ENCODE measurements at places on chromosomes 3 and 15.

DNA sequence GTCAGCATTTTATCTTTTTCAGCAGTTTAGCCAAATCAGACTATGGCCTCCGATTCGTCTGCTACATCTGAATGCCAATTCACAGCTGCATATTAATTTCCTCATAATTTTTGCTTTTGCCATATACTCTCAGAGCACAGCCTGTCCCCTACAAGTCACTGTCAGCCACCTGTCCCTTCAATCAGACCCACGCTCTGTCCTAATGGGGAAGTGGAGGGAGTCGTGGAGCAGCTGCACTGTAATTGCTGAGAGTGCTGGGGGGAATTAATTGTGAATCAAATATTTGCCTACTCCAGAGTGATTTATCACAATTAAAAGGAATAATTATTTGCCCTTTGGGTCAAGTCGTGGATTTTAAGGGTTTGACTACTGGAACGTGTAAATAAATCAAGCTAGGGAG lies 75.5 kb downstream of the EBLN2 start:
- peak; percentile 36 for DNase-seq

GRCh38 chr3:41223078-41223477 lies 23.8 kb downstream of the CTNNB1 start:
- DNase-seq, result no peak

DNA sequence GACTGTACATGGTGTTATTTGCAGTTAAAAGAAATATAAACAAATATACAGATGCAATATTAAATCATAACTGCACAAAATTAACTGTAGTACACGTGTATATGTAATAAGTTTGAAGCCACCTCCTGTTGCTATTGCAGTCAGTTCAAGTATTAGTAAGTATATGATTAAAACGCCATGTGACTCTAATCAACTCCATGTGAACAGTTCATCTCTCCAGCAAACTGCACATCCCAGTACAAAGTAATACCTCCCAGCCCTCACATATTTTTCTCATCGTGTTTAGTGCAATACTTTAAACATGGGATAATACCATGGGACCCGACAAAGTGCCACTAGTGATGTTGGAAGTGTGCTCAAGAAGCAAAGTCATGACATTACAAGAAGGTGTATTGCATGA lies 34.6 kb downstream of the PDCD10 start:
- no peak for DNase-seq

DNA sequence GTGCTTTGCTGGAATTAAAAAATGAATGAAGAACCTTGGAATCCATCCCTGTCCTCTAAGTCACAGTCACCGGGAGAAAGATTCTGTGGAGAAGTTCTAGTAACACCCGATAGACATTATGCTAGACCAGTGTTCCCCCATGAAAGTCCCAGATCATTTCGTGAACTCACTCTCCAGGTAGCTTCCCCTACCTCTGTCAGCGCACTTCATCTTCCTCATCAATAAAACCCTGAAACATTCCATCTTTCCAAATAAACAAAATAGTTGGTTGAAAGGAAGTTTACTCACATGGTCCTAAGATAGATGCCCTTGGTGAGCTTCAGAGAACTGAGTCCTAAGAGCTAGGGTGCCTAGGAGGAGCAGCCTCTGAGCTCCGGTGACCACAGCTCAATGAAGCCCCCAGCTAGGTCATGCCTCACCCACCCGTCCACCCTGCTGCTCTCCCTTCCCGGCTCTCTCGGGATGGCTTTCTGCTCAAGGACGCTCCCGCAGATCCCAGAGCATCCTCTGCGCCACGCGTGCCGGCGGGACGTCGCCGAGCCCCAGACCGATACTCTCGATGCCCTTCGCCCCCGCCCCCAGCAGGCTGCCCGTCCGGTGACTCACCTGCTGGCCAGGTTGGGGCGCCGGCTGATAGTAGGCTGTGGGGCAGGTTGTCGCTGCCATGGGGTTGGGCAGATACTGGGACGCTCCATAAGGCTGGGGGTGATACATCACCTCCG lies 776 bp downstream of the VGLL3 start:
- peak; percentile 75 for DNase-seq

- DNase-seq, result no peak
These were observed 3.2 kb upstream of the SIAH2 start for GRCh38 chr3:150765949-150766720.

DNA sequence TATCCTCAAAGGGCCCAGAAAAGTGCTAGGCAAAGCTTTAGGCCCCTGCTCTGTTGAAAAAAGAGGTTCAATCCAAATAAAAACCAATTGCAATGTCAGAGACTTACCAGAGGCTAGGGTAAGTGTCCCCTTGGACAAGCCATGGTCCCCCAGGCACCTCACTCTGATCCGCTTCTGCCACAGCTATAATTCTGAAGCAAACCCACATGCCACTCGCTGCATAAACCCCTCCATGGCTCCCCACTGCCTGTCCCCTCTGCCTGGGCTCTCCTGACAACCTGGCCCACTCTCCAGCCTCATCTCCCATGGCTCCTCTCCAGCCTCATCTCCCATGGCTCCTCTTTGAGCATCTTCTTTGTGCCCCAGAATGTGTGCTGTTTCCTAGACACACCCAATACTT lies 169.6 kb upstream of the TLE3 start:
- DNase-seq, result no peak

GRCh38 chr3:113275929-113276750 lies 64.8 kb downstream of the BOC start:
- DNase-seq, result peak; percentile 80

DNA sequence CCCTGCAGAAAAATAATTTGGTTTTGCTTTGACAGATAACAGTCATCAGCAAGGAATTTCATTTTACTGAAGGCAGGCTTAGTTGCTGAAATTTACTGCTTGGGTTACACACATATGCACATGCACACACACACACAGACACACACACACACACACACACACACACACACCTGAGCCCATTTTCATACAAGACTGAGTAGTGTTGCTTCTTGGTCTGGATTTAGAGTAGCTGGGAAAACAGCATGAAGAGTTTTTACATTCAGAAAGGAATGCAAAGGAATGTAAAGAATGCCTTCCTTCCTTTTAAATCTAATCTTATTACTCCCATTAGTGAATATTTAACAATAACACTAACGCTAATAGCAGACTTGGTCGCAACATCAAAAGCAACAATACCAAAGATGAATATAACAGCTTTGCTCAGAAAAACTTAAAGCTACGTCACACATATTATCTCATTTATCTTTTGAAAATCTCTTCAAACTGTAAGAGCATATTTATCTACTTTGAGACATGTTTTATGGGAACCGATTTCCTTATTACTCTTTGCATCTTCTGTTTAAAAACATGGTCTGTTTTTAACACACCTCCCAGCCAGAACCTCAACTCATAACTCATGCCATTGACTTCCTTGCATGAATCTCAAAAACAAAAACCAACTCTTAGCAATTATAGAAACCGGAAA lies 32.5 kb downstream of the RFTN1 start:
- DNase-seq, result peak; percentile 18

- DNase-seq, result peak; percentile 88
These were observed 93.9 kb upstream of the RASGRF1 start for GRCh38 chr15:79184465-79184892.

All from eye (tissue), 1 donor.